ENCODE measurements at places on chromosomes 1 and 21.

DNA sequence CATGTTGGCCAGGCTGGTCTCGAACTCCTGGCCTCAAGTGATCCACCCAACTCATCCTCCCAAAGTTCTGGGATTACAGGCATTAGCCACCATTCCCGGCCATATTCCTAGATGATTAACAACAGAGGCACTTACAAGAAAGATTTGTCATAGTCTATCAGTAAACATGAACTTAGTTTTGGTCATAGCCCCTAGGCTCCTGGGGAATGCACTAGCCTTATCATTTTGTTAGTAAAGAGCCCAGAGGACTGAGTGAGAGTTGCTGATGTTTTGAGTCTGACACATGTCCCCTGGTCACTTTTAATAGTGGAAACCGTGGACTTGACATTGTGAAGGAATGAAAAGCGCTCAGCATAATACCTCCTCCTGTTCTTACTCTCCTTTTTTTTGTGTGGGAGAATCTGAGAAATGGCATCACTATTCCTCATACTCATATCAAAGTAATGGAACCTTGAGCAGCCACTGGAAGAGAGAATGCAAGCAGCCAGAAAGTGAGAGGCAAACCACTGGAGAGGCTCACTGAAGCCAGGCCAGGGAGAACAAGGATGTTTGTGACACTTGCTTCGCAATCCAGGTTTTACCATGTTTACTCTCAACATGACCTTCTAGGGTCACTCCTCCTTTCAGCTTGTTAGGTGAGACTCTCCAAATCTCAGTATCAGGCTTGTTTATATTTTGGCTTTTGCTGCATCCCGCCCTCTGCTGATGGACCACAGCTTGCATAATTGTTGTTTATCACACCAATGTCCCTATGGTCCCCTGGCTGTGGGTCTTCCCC, 14.8 kb downstream of the ATP1B1 start:
- no peak for DNase-seq

- no peak for DNase-seq
These were observed 4.1 kb downstream of the DIPK1A start for GRCh38 chr1:92957030-92957734.

DNA sequence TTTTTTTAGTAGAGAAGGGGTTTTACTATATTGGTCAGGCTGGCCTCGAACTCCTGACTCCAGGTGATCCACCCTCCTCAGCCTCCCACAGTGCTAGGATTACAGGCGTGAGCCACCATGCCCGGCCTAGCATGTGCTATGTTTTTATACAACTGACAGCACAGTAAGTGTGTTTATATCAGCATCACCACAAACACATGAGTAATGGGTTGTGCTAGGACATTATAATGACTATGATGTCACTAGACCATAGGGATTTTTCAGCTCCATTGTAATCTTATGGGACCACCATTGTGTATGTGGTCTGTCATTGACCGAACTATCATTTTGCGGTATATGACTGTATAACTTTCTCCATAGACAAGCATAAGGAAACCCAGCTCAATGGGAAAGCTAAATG, 6.3 kb downstream of the LEFTY2 start:
- no peak for DNase-seq

GRCh38 chr1:66214901-66215300, 319.1 kb upstream of the SGIP1 start:
- DNase-seq: no peak

- DNase-seq: no peak
These were observed 177.4 kb downstream of the LBR start for GRCh38 chr1:225250432-225250831.

GRCh38 chr21:41480086-41480690, 27.8 kb downstream of the TMPRSS2 start:
- no peak for DNase-seq

- peak; percentile 95 for DNase-seq
These were observed 1.1 kb upstream of the ADAMTS1 start for GRCh38 chr21:26846036-26846931.

- DNase-seq: no peak
These were observed 30.6 kb downstream of the RGS2 start for GRCh38 chr1:192839162-192840066.

DNA sequence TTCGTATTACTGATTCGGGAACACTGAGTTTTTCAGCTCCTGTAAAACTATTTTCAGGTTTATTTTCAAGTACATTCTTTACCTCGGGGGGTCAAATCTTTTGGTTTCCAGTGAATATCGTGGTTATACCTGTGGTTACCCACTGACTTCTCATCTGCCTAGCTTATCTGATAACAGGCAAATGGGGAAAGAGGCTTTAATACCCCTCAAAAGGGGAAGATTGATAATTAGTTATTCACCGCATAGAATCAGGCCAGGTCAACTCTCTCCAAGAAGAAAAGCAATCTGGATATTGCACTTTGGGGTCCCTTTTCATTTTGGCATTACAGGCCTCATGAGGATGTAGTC, 23.0 kb downstream of the RUNX1 start:
- DNase-seq: no peak

DNA sequence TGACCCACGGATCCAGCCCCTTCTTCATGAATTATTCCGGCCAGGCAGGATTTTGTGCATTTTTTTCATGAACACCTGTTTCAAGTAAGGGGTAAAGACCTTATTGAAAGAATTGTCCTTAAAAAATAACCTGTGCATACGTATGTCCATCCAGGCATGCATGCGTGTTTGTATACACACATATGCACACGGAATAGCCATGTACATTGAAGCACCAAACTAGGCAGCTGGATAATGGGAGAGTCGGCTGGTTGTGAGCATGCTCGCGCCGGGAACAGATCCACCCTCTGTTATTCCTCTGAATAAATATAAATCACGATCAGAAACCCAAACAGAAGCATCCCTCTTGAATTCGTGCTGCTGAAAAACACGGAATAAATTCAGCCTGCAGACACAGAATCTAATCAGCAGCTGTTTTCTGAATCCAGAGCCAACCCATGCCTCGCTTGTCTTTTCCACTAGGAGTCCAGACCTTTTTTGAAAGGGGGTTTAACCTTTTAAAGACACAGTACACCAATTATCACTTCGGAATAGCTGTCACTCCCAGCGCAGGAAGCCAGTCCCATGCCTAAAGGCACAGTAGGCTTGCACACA, at the start of gene HIVEP3:
Gene HIVEP3 (minus strand): TSS at position 473 of the 594 bp plus-strand sequence.
- no peak for DNase-seq

DNA sequence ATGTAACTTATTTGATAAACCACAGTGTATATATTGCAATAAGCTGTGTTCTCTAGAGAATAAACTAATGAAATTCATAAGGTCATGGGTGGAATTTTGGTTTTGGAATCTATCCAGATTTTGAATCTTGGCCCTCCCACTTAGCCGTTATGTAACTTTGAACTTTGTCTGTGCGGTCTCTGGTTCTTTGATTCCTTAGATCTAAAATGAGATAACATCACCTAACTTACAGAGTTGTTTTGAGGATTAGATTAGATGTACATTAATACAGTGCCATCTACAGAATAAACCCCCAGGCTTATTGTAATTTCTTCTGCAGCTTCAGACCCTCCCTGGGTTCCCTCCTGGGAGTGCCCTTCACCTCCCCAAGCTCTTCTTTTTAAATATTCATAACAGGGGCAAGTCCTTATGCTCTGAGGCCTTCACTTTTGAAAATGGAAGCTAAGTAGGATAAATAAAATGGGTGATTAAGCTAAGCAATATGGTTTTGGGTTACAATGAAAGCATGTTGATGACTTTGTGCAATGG, 124.3 kb downstream of the ATG4C start:
- no peak for DNase-seq

GRCh38 chr1:201884425-201884824, 4.3 kb upstream of the SHISA4 start:
- DNase-seq: no peak

DNA sequence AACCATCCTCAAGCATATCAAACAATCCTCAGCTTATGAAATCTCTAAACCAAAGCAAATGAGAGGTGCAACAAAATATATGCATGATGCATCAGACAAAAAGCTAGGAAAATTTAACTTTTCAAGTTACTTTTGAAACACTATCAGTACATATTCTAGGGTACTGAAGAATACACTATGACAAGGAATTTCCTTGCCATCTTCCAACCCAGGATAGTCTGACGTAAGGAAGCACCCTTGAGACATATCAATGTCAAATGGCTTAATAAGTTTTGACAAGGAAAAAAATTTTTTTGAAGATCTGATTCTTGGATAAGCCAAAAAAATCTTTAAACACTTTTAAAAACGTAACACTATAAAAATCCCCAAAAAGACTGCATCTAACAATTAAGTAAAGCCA, 64.9 kb downstream of the KIFAP3 start:
- no peak for DNase-seq

DNA sequence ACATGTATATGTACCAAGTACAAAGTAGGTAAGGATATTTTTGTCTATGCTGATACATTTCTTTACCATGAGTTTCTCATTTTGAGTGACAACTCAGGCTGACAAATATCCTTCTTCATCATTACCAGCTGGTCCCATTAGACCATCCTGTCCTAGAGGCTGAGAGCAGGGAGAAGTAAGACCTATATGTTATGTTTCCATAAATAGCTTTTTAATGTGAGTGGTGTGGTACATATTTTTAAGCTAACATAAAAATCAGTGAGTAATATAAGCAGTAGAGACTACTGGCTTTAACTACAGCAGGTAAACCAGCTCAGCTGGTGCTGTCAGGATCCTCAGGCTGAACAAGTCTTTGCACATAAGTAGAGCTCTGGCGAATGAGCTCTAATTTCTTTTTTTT, 62.4 kb downstream of the CLEC20A start:
- DNase-seq: no peak

GRCh38 chr1:9792156-9793042, 31.4 kb downstream of the CLSTN1 start:
- DNase-seq: peak; percentile 56

GRCh38 chr1:172344444-172344843, 76.0 kb upstream of the C1orf105 start:
- DNase-seq: no peak

DNA sequence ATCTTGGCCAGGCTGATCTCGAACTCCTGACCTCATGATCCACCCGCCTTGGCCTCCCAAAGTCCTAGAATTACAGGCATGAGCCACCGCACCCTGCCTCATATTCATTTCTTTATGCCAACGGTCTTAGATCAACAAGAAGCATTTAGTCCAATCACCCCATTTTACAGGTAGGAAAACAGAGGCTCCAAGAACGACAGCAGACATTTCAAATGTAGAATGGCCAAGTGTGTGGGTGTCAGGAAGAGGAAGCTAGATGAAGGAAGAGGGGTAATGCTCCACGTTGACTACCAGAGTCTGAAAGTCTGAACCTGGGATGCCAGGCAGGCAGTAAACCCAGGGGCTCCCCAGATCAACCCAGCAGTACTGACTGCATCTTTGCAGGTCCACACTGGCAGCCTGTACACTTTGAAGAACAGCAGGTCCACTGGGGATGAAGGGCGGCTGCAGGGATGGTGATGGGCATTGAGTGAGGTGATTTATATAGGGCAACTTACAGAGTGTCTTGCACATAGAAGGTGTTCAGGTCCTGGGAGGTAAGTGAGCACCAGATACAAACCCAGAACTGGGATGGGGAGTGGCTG, 120.2 kb downstream of the EPHB2 start:
- no peak for DNase-seq

Measured in foreskin fibroblast (primary cell).